ENCODE measurements at places on chromosomes 3 and 15. TPM values are rescaled to one million over a fixed set of nuclear protein-coding genes. Genes with fewer than 3 reads are reported as not detected.

GRCh38 chr3:167450195-167450594, 23.6 kb downstream of the SERPINI2 start:
- no peaks in the 10 kb centered on the region for H3K36me3 ChIP-seq
- H3K27me3 ChIP-seq: no peaks in the 10 kb centered on the region
- no peaks in the 10 kb centered on the region for H3K4me1 ChIP-seq
- no peak overlapping the region for H3K27ac ChIP-seq

DNA sequence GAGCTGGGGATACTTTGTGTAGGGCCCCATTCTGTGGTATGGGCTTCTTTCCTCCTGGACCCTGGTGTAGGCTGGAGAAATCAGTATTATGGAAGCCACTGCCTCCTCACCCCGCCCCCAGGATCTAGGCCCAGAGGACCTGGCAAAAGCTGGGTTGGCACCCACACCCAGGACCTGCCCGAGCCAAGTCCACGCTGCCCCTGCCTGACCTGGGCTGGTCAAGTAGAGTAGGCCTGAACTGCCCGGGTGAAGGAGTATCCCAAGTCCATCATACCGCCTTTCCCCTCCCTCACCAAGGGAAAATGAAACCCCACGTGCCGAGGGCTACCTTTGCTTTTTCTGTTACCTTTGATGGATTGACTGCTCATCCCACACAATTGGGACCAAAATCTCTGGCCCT, 37.7 kb upstream of the TRAK1 start:
- DNase-seq: no peak
- H3K36me3 ChIP-seq: no peaks in the 10 kb centered on the region
- peaks cover 35% of the 10 kb centered on the region for H3K4me1 ChIP-seq

GRCh38 chr15:25250906-25251622, 187.8 kb downstream of the UBE3A start:
- H3K27ac ChIP-seq: no peak overlapping the region
- no peaks in the 10 kb centered on the region for H3K4me1 ChIP-seq
- no peak for DNase-seq
- no peaks in the 10 kb centered on the region for H3K27me3 ChIP-seq
- H3K4me3 ChIP-seq: no peak overlapping the region

- peaks cover 28% of the 10 kb centered on the region for H3K4me1 ChIP-seq
- no peaks in the 10 kb centered on the region for H3K27me3 ChIP-seq
- no peak overlapping the region for H3K27ac ChIP-seq
- DNase-seq: no peak
- no peak overlapping the region for H3K4me3 ChIP-seq
These were observed 50.0 kb downstream of the RLBP1 start for GRCh38 chr15:89171136-89172072.

DNA sequence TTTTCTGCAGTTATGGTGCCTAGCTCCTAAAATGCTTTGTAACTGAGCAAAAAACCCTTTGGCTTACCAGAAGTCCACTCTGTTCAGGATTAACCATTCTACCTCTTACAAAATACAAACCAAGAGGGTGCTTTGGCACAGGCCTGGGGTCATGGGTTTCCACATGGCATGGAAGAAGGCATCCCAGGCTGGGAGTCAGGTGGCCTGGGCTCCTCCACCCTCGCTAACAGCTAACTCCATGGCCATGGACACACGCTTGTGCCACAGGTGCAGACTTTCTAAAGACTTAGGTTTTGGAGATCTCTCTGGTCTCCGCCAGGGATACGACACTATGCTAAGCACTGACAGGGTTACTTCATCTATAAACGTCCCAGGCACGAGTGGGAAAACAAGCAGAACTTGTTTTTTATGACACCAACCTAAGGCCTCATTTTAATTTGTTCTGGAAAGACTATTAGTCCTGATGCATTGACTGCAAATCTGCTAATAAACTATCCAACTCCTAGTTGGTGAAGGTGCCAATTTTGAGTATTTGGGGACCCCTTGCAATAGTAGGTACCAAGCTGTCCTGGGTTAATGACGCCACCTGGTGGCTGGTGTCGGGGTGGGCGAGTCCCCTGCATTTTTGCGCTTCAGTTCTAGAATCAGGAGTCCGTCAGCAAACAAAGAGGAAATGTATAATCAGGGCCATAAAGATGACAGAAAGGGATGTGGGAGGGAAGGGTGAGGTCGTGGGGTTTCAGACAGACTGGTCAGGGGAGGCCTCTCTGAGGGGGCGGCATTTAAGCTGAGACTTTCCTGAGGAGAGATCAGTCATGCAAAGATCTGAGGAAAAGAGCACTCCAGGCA, 10.3 kb upstream of the ALDH1A3 start:
- no peak for DNase-seq
- H3K4me3 ChIP-seq: no peak overlapping the region
- H3K4me1 ChIP-seq: no peaks in the 10 kb centered on the region
- H3K27ac ChIP-seq: no peak overlapping the region
- no peaks in the 10 kb centered on the region for H3K27me3 ChIP-seq
- H3K36me3 ChIP-seq: no peaks in the 10 kb centered on the region

- no peaks in the 10 kb centered on the region for H3K4me1 ChIP-seq
- H3K36me3 ChIP-seq: no peaks in the 10 kb centered on the region
- DNase-seq: no peak
- H3K27ac ChIP-seq: no peak overlapping the region
- no peaks in the 10 kb centered on the region for H3K27me3 ChIP-seq
- no peak overlapping the region for H3K4me3 ChIP-seq
These were observed 34.9 kb downstream of the CHDH start for GRCh38 chr3:53811143-53811927.

DNA sequence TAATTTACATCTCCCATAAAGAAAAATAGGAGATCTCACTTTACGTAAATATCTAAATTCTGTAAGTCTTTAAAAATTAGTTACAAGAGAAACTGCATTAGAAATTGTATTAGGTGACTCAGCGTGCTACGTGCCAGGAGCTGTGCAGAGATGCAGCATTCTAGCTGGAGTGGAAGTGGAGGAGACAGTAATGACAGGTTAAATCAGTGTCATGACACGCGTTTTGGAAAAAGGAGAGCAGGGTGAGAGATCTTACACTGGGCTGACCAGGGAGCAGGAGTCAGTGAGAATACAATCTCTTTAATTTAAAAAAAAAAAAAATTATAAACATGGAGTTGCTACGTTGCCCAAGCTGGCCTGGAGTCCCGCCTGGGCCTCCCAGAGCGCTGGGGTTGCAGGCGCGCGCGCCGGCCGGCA, 635 bp downstream of the TUBGCP5 start:
- no peaks in the 10 kb centered on the region for H3K27me3 ChIP-seq
- H3K27ac ChIP-seq: peak overlapping the region; percentile 72
- H3K4me1 ChIP-seq: peaks cover 7% of the 10 kb centered on the region
- no peak for DNase-seq

DNA sequence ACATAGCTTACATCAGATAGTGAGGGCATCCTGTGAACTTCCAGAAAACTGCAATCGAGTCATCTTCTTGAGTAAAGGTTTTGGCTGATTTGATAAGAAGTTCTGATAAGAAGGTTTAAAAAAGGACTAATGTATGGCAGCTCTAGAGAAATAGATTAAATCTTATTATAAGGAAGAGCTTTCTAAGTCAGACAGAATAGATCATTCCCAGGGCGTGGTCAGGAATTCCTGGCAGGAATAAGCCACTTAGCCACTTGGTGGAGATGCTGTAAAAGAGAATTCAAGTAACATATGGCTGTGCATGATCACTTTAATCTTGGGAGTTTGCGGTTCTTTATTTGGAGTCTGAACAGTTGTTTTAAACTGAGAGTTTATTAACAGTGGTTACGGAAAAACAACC, 17.4 kb downstream of the PGBD4 start:
- H3K36me3 ChIP-seq: no peaks in the 10 kb centered on the region
- no peaks in the 10 kb centered on the region for H3K27me3 ChIP-seq
- H3K4me1 ChIP-seq: no peaks in the 10 kb centered on the region
- H3K4me3 ChIP-seq: no peak overlapping the region
- DNase-seq: no peak

DNA sequence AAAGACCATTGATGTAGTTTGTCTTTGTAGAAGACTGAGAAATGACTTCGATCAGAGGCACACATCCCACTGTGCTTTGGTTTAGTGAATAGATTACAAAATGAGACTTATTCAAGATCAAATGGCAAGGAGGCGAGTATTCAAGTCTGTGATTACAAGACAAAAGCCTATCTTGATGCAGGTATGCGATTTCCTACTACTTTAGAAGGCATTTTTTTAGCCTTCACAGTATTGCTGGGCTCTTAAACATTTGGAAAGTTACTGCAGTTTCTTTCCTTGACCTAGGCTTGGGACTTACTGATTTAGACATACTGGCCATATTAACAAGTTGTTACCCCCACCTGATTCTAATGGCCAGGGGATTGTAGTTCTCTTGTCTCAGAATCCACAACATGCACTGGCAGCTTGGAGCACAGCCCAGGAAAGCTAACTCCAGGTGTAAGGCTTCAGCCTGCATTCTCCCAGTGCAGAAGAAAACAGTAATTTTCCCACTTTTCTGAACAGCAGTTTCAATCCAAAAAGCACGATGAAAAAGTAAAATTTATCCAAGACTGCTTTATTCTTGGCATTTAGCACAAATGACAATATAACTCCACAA, 311.6 kb downstream of the EPHA6 start:
- H3K36me3 ChIP-seq: no peaks in the 10 kb centered on the region
- no peak overlapping the region for H3K27ac ChIP-seq
- H3K27me3 ChIP-seq: no peaks in the 10 kb centered on the region
- H3K4me1 ChIP-seq: no peaks in the 10 kb centered on the region
- H3K4me3 ChIP-seq: no peak overlapping the region

DNA sequence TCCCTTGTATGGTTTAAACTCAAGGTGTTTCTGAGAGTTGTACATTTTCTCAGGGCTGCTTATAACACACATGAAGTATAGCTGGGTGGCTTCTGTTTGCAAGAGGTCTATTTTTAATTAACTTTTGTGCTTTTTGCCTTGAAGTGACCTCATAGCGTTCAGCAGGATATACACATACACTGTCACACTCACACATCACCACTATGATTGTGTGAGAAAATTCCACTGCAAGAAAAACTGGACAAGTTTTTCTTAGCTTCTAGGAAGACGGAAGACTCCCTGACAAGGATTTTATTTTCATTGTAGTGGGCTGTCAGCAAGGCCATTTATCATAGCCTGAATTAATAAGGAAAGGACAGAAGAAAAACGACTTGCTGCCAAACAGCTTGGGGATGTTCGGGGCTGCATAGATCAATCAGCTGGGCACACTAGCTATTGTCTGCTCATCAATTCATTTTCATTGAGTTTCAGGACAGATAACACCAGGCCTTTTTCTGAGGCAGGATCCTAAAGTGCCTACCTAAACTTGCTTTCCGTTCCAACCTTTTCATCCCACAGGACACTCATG, 192.8 kb upstream of the CRBN start:
- no peaks in the 10 kb centered on the region for H3K27me3 ChIP-seq
- no peak overlapping the region for H3K27ac ChIP-seq
- H3K4me3 ChIP-seq: no peak overlapping the region
- DNase-seq: no peak
- H3K36me3 ChIP-seq: no peaks in the 10 kb centered on the region

DNA sequence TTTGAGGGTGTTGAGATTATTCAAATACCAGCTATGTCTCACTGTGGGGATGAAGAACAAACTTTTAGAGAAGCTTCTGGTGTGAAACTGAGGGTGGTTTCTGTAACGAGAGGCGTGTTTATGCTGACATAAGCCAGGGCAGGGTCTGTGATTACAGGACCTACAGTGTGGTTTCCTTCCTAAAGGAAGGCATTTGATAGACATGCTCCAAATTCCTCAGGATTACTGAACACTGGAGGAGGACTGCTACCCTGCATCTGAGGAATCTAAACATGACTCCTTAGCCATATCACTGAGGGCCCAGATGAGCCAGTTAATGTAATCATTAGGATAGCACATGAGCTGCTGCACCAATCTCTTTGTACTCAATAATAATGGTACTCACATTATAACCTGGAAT, 328.4 kb upstream of the UMPS start:
- H3K4me1 ChIP-seq: no peaks in the 10 kb centered on the region
- no peak overlapping the region for H3K4me3 ChIP-seq
- no peak overlapping the region for H3K27ac ChIP-seq
- H3K36me3 ChIP-seq: no peaks in the 10 kb centered on the region
- H3K27me3 ChIP-seq: no peaks in the 10 kb centered on the region

DNA sequence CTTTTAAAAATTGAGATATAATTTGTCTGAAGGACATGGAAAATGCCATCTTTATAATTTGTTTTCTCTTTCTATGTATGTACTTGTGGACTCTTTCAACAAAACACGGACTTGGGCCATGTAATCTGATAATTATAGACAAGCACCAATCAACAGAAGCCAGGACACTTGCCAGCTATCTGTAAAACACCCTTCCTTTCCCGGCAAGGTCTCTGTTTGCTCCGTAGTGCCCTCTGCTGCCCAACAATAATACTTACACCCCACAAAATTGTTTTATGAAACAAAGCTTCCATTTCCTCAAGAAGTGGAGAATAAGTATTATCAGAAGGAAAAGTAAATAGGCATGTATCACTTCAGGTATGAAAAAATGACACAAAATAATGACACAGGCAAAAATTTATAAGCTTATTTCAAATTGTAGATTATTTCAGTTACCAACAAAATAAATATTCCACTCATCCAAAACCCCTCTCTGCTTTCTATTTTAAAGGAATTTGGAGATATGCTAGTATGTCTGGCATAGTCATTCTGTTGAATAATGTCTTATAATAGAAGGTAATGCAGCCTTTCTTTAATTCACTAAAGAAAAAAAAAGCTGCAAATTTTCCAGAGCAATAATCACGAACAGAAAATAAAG, 32.8 kb downstream of the MYH15 start:
- no peak for DNase-seq
- no peak overlapping the region for H3K27ac ChIP-seq
- no peaks in the 10 kb centered on the region for H3K27me3 ChIP-seq
- peaks cover 5% of the 10 kb centered on the region for H3K4me1 ChIP-seq
- H3K36me3 ChIP-seq: no peaks in the 10 kb centered on the region

- H3K4me1 ChIP-seq: no peaks in the 10 kb centered on the region
- no peak overlapping the region for H3K4me3 ChIP-seq
- no peaks in the 10 kb centered on the region for H3K27me3 ChIP-seq
These were observed 252.8 kb downstream of the CD47 start for GRCh38 chr3:107837895-107838612.

Gene DNAH1
- polyA plus RNA-seq: 0.70 TPM

Gene NOX5
- 0.09 TPM for polyA plus RNA-seq

Gene CASR
- polyA plus RNA-seq: not detected

Gene CACNA2D2
- polyA plus RNA-seq: 0.04 TPM

Gene CCK
- polyA plus RNA-seq: 8.2 TPM

Gene MRPL46
- polyA plus RNA-seq: 25.2 TPM

Gene ISL2
- not detected for polyA plus RNA-seq

Gene ARHGEF26
- polyA plus RNA-seq: 1.4 TPM

Gene CRYGS
- polyA plus RNA-seq: 1.1 TPM

Gene MUC4
- not detected for polyA plus RNA-seq

Gene FBXL2
- polyA plus RNA-seq: 31.3 TPM
